ENCODE measurements at places on chromosomes 5 and 9. TPM values are rescaled to one million over a fixed set of nuclear protein-coding genes. Genes with fewer than 3 reads are reported as not detected.

DNA sequence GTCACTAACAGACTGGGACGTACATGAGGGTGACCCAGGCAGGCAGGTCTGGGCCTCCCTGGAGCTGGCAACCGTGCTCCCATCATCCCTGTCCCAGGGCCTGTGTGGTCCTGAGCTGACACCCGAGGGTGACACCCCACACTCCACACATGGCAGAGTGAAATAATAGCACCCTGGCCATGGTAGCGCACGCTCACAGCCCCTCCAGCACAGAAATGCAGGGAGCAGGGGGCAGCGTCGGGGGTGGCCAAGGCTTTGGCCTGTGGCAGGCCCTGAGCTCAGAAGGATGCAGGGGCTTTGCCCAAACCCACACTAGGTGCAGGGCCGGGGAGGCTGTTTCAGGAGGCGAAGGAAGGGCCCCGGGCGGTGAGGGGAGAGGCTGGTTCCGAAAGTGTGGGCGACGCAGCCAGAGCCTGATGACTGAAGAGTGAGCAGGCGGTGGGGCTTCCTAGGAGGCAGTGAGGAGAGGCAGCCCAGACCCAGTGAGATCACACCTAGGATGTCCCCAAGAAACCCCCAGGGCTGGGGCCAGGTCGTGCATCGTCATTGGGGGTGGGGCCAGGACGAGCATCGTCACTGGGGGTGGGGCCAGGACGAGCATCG is 12.9 kb downstream of the OR2V2 start:
- no peak for DNase-seq

NUTM2G gene
- polyA plus RNA-seq: not detected

DNA sequence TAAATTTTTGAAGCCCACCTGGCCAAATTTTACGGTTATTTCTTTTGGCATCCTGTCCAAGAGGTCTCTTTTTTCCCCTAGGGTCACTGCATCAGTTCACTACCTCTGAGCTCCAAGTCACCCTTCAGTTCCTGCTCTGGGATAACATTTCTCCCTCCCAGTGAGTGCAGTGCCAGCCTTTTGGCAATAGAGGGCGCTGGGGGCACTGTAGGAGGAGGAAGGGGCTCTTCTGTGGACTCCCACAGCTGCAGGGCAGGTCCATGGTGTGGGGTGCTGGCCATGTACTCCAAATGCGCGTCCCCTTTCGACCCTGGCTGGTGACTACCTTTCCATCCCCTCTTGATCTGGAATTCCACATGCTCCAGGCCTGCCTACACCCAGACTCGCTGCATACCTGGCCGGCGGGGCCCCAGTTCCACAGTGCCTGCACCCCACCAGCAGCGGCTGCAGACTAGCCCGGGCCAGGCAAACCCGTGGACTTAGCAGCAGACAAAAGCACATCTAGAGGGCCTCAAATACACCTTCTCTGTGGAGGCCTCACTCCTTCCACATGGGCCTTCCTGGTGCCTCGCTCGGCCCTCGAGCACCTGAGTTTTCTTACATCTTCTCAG is 20.3 kb upstream of the NINJ1 start:
- no peak for DNase-seq

GRCh38 chr5:159978358-159978757 is 30.6 kb upstream of the TTC1 start:
- no peak for DNase-seq

CCNG1 gene
- polyA plus RNA-seq: 103 TPM

DNA sequence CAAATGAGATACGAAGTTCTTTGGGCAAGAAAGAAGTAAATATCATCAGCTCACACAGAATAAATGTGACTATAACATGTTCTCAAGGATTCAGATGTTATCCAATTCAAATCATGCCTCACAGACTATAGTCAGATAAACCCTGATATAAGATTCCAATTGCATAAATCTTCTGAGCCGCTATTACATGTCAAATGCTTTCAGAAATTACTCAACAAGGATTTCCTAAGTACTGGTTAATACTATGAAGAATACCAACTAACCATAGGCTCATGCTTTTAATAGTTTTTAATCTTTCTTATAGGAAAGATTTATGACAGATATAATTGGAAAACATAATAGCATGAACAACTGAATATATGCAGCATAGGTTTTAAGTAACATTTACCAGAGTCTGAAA is 73.6 kb downstream of the BAAT start:
- no peak for DNase-seq

OLFM1 gene
- 10.8 TPM for polyA plus RNA-seq

FBP2 gene
- polyA plus RNA-seq: 45.8 TPM

GABRP gene
- polyA plus RNA-seq: 31.7 TPM

ELAVL2 gene
- polyA plus RNA-seq: 0.18 TPM

GRCh38 chr5:2164586-2164985 is 281.9 kb upstream of the IRX4 start:
- no peak for DNase-seq

DNA sequence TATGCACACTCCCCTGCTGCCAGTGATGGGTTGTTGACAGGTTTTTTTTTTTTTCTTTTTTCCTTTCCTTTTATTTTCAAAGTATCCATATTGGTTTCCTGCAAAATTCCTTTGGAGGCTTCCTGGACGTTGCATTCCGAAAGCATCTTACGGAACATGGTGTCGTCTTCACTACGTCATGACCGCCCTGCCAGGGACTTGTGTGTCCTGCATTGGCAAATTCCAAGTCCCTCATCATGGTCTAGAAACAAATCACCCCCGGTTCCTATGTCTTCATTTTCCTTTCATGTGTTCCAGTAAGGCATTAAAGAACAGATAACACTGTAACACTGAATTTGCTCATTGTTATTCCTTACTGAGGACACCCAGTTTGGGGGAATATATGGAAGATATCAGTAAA is 35.0 kb upstream of the ADAMTSL1 start:
- no peak for DNase-seq

EDIL3 gene
- polyA plus RNA-seq: 5.6 TPM

DNA sequence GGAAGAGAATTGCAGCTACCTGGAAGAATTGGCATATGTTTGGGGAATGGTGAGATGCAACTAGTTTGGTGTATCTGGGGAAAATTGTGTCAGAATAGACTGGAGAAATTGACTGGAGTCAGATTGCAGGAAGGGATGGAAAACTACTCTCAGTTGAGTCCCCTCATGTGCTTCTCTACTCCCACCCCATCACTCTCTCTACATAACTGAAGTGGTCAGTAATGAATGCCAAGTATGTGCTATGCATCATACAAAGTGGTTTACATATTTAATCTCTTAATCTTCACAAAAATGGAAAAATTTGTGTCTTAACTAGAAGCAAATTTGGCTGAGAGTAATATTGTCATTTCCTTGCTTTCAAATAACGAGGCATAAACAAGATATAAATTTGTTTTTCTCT is 146.4 kb upstream of the TNC start:
- no peak for DNase-seq

SLC34A3 gene
- not detected for polyA plus RNA-seq

DNA sequence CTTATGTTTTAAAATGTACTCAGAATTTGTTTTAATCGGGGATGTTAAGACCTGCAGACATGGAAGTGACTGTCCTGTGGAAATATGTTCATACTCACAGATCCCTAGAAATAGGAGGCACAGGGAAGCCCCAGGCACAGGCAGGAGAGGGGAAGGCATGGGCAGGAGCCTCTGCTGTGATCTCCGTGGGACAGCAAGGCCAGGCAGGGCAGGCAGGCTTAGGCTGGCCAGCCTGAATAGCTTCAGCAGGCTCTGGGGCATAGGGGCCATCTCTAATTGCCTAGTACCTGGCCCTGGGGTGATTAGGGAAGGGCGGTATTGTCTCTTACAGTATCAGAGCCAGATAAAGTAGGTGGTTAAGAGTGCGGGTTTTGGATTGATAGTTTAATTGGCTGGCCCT is 59.8 kb upstream of the PLEKHG4B start:
- no peak for DNase-seq

DNA sequence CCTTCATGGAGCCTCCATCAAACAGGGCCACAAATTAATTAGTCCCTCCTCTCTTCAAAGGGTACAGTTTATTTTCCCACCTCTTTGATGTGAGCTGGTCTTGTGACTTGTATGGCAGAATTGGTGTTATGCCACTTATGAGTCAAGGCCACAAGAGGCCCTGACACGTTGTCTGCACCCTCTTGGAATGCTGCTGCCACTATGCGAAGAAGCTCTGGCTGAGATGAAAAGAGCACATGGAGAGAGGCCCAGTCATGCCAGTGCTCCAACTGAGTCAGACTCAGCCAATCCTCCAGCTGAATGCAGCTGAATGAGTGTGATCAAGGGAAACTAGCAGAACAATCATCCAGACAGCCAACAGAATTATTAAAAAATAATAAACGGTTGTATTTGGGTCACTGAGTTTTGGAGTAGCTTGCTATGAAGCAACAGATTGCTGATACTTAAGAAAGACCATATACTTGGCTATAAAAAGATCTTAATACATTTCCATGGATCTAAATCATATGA is 128.3 kb downstream of the MARCHF11 start:
- DNase-seq: no peak

FOXD4 gene
- polyA plus RNA-seq: 0.25 TPM

GLE1 gene
- 14.7 TPM for polyA plus RNA-seq

MZB1 gene
- polyA plus RNA-seq: 7.6 TPM

DNA sequence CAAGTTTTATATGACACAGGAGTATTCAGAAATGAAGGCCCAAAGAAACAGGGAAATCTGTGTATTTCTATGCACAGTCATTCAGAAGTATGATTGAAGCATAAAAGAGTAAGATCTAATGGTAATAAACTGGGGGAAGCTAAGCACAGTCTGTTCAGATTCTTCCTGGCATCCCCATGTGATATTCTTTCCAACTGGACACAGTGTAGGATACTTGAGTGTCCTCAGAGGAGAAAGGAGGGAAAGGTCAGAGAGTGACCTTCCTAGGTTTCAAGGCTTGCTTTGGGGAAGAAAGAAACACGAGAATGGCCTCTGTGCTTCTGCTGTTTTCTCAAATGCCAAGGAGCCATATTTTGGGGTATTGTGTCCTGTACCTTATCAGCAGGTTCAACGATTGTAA is 1798.4 kb upstream of the WWC1 start:
- DNase-seq: no peak

- no peak for DNase-seq
These were observed 46.2 kb downstream of the RECK start for GRCh38 chr9:36082931-36083330.

- DNase-seq: no peak
These were observed 303.8 kb downstream of the EDIL3 start for GRCh38 chr5:84080908-84081307.

GDNF gene
- polyA plus RNA-seq: 0.92 TPM

DNA sequence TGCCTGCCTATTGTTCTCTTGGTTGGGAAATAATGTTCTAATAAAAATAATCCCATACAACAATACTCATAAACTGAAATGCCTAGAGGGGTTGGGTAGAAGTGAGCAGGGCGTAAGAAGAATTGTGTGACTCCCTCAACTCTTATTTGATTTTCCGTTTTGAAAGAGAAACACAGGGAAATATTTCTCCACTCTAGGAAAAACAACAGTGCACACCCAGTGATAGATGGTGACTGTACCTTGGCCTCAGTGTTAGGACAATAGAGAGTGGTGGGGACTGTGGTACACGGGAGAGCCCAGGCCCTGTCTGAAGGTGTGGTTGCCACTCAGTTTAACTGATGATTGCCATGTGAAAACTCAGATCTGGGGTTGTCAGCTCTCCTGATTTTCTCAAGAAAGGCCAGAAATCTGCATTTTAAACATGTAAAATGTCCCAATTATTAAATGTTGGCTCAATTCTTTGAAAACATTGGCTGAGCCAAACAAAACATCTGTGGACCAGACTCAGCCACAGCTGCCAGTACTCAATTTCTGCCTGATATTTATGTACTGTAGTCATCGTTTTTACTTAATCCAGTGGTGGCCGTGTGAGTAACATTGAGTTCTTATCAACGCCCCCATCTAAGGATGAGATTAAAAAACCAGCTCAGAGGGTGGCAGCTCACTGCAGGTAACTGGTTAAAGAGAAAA is 103.8 kb upstream of the ZNF618 start:
- peak; percentile 70 for DNase-seq
